Esophagus muscularis mucosa (tissue), 4 donors: ENCODE measurements at places on chromosomes 7 and 10. TPM values are rescaled to one million over a fixed set of nuclear protein-coding genes. Genes with fewer than 3 reads are reported as not detected.

DNA sequence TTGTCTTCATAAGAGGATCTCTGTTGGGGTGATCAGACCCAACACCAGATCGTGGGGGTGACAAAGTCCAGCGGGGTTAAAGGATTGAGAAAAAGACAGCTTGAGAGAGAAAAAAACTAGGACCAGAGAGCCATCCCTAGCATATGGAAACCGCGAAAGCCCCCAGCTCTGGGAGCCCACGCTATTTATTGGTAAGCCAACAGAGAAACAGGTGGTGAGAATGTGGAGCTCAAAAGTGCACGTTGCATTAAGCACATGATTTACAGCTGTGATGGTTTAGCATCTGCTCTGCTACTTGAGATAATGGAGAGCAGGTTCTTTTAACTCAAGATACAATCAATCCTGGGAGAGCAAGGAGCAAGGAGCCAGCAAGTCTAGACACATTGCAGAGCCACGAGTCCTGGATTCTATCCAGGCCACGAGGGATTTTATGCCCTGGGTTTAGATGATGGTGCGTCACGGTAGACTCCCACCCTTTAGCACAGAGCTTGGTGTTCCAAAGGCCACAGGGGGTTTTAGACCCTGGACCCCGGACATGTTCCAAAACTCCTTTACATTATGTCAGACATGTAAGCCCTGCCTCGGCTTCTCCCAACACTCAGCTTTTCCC lies 755.2 kb upstream of the SORCS1 start:
- H3K4me3 ChIP-seq, result no peak overlapping the region
- no peaks in the 10 kb centered on the region for H3K27me3 ChIP-seq
- H3K27ac ChIP-seq, result no peak overlapping the region
- peaks cover 3% of the 10 kb centered on the region for H3K4me1 ChIP-seq
- DNase-seq, result no peak

DNA sequence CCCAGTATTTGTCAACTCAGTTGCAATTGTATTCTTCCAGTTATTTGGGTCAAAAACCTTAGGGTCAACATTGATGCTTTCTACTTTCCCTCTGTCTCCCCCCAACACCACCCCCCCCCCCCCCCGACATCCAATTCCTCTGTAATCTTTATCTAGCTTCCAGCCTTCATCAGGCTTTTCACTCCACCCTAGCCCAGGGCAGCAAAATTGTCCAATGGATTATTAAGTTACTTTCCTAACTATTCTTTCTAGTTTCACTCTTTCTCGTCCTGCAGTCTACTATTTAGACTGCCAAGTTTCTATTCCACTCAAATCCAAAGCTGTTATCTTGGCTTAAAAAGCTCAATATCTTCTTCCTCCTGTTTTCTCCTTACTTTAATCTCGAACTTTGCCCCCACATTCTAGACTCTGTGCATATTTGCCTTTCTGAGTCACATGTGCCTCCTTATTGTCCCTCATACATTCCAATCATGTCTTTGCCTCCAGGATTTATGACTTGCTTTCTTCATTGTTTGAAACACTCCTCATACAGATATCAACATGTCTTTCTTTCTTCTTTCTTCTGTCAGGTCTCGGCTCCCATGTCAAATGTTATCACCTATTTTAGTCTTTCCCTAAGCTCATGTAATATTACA lies 196.6 kb upstream of the TMEM196 start:
- H3K27ac ChIP-seq, result no peak overlapping the region
- H3K4me1 ChIP-seq, result no peaks in the 10 kb centered on the region
- H3K36me3 ChIP-seq, result no peaks in the 10 kb centered on the region
- no peak overlapping the region for H3K4me3 ChIP-seq
- no peak for DNase-seq

DNA sequence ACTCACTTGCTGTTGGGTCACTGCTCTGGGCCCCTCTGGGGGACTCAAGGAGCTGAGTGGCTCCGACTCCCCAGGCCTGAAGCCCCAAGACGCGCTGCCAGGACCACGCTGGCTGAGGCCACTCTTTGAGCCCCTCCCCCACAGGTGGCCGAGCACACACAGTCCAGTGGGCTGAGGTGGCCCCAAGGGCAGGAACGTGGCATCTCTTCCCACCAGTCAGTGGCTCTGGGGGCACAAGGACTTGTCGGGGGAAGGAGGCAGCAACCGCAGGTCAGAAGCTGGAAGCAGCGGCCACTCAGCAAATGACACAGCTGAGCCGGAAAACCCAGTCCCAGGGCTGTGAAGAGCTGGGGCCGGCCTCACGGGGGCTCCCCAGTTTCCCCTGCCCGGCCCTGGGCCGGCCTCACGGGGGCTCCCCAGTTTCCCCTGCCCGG lies 24.1 kb downstream of the GRIFIN start:
- no peaks in the 10 kb centered on the region for H3K27me3 ChIP-seq
- H3K27ac ChIP-seq, result no peak overlapping the region
- H3K36me3 ChIP-seq, result no peaks in the 10 kb centered on the region
- peaks cover 16% of the 10 kb centered on the region for H3K4me1 ChIP-seq

The FAM25C gene
- not detected for total RNA-seq

The CALML5 gene
- not detected for total RNA-seq
